ENCODE measurements at places on chromosomes 5 and 9. TPM values are rescaled to one million over a fixed set of nuclear protein-coding genes. Genes with fewer than 3 reads are reported as not detected.

The SYNPO gene
- total RNA-seq, result not detected

DNA sequence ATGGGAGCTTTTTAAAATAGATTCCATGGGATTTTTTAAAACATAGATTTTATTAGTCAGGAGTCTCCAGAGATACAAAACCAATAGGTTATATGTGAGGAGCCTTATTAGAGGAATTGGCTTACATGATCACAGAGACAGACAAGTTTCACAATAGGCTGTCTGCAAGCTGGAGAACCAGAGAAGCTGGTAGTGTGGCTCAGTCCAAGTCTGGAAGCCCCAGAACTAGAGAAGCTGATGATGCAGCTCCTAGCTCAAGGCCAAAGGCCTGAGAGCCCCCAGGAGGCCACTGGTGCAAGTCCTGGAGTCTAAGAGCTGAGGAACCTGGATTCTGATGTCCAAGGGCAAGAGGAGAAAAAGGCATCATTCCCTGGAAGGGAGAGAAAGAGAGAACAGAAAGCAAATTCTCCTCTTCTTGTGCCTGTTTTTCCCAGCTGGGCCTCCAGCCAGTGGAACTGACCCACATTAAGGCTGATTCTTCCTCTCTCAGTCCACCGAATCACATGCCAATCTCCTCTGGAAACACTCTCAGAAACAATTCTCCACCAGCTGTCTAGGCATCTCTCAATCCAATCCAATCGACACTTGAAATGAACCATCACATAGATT is 59.3 kb downstream of the AHRR start:
- DNase-seq, result peak; percentile 6

GRCh38 chr5:154498591-154498990 is 20.6 kb upstream of the HAND1 start:
- DNase-seq, result no peak

DNA sequence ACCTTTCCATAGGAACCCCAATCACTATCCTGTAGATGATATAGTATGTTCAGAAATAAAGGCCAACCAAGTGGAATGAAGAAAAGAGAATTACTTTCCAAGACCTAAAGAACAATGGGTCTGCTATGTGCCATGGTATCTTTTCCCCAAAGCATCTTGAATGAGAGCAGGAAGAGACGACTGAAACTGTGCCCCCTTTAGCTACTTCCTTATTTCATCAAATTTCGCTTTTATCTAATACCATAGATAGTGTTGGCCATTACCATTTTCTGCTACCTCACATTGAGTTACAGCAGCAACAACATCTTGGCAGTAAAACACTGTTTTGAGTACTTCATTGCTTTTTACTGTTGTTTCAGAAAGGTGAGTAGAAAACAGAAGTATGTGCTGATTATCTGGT is 266.6 kb downstream of the CD180 start:
- DNase-seq, result no peak

DNA sequence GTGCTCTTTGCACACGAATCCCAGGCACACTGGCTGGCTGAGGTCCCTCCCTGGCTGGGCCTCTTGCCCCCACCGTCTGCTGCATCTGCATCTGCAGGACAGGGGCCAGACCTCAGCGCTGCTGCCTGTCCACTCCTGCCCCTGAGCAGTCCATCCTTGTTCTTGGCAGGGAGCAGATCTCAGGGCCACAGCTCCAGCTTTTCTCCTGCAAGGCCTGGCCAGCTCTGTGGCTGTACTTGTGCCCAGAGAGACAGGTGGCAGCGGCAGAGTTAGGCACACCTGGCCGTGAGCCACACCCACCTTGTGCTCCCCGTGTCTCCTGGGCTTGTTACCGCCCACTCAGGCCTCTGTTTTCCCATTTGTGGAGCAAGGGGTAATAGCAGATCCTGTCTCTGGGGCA is 13.9 kb downstream of the NEK6 start:
- no peak for DNase-seq
